ENCODE measurements at places on chromosomes 1 and 21.

DNA sequence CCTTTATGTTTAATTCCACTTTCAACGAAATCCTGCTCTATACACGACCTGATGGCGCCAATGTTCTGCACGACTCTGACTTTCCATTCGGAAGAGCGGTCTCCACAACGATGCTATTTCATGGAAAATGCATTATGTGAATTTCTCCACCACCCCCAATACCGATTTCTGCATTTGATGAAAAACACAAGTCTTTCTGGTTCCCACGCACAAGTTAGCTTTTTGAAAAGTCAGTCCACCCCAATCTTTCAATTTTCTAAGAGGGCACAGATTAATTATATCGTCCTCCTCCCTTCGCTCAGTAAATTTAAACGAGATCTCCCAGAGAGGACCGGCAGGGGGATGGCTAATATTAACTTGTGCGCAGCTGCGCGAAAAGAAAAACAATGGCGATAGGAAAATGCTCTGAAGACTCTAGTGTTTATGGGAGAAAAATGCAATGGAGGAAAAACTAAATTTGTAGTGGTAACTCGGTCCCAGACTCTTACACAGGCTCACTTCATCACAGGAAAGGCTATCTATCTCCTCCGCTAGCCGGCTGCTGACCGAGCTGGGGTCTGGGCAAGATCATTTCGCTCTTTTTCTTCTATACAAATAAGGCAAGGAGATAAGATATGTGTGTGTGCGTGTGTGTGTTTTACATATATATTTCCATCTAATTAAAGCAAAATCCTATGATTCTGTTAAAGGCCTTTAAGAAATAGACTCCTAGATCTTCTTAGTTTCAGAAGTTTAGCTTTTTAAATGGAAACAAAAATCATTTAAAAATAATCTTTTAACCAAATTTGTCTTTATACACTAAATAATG is 1.2 kb upstream of the LHX8 start:
- DNase-seq, result no peak

- no peak for DNase-seq
Observed at GRCh38 chr1:15028102-15028501, 125.4 kb upstream of the TMEM51 start.

- DNase-seq, result no peak
Observed at GRCh38 chr1:78668427-78668826, 18.8 kb downstream of the IFI44 start.

GRCh38 chr1:43773821-43774220 is 66.5 kb downstream of the ST3GAL3 start:
- DNase-seq, result no peak

DNA sequence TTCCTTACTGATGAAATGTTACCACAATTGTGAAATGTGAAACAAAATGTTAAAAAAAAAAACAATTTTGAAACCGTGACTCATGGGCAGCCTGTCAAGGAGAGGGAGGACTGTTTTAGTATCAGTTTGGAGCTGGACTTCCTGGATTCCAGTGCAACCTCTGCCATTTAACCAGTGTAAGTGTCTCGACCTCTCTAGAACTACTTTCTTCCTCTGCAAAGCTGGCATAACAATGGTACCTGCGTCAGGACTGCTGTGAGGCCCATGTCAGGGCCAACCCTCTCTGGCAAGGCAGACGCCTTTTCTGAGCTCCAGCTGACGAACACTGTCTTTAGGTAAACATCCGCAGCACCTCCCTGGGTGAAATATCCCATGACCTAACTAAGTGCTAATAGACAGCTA is 20.9 kb downstream of the URB1 start:
- no peak for DNase-seq

GRCh38 chr1:176136891-176137290 is 70.2 kb downstream of the COP1 start:
- no peak for DNase-seq
